ENCODE measurements at places on chromosomes 1 and 21.
A peak's percentile ranks its signal among the peaks of the same experiment; 100 is the strongest.

DNA sequence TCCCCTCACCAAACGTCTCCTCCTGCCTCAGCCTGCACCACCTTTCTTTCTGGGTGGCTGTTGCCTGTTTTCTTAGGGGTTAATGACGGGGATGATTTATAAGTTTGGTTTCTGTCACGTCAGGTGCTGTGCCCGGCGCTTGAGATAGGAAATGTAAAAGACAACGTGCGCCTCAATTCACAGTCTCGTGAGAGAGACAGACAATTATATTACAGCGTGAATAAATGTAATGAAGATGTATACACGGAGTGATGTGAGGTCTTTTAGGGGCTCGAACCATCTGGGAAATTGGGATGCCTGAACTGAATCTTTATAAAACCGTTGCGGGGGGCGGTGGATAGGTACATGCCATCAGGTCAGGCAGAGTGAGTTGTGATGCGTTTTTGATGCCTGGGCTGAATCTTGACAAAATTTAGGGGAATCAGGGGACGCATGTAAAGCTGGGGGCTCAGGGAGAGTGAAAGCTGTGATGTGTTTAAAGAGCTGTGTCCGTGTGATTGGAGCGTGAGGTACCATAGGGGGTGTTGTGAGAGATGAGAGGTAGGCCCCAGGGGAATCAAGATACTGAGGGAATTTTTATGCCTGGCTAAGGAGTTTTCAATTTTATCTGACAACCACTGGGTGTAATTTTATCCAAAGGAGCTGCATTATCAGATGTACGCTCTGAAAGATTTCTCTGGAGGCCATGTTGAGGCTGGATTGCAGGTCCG, 831 bp downstream of the TIPRL start:
- DNase-seq = no peak

DNA sequence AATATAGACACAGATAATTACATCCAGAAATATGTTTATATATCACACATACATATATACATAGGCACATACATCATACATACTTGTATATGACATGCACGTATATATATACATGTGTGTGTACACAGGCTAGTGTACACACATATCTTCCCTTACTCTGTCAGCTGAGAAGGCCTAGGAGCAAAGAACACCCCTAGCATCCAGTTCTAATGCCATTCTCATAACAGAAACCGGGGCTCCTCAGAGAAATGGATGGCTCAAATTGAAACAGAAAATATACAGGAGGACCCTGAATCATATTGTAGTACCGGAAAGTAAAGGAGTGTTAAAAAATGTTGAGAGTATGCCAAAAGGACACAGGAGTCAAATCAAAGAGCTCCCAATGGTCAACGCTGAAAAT, 19.7 kb upstream of the HYI start:
- DNase-seq = no peak

- DNase-seq = no peak
Measured at GRCh38 chr21:36428761-36429432, 43.7 kb downstream of the CHAF1B start.

GRCh38 chr1:107158496-107158895, 17.7 kb downstream of the NTNG1 start:
- no peak for DNase-seq

GRCh38 chr1:186443638-186444037, 17.3 kb downstream of the PDC start:
- no peak for DNase-seq

- no peak for DNase-seq
Measured at GRCh38 chr1:22835636-22836319, 125.1 kb downstream of the EPHB2 start.

DNA sequence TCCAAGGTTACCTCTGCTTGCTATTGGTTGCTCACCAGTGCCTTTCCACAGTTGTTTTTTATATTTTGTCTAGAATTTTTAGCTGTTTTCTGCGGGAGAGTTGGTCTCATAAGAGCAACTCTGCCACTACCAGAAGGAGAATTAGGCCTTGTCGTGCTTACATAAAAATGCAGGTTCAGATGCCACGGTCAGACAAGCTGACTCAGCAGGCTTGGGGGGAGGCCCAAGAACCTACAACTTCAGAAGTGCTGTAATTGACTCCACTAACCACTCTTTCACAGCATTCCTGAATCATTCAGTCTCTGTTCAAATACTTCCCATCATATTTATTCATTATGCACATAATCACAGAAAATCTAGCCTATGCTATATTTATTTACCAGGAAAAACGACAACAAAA, 23.1 kb upstream of the YRDC start:
- no peak for DNase-seq

DNA sequence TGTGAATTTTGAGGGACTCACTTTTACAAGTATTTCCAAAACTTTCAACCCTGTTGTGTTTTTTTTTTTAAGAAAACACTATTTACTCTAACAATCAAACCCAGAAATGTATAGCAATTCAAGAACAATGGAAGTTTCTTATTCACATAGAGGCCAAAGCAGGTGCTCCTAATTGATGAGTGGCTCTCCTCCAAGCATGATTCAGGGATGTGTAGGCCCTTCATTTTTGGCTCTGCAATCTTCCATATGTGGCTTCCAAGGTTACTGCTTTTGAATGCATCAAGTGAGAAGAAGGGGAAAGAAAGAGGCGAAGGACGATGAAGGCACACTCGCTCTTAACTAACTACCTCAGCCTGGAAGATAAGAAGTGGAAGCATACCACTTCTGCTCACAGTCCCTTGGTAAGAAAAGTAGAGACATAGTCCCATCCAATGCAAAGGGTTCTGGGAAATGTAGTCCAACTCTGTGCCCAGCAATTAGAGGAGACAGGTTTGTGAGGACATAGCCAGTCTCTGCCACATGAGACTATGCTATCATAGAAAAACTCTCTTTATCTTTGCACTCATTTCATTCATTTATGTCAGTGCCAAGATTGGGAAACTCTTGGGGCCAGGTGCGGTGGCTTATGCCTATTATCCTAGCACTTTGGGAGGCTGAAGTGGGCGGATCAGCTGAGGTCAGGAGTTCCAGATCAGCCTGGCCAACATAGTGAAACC, 46.0 kb downstream of the OPTC start:
- DNase-seq = no peak

- no peak for DNase-seq
Measured at GRCh38 chr1:99544328-99544727, 101.6 kb upstream of the PALMD start.

- DNase-seq = no peak
Measured at GRCh38 chr1:211928290-211928801, 97.8 kb upstream of the LPGAT1 start.

DNA sequence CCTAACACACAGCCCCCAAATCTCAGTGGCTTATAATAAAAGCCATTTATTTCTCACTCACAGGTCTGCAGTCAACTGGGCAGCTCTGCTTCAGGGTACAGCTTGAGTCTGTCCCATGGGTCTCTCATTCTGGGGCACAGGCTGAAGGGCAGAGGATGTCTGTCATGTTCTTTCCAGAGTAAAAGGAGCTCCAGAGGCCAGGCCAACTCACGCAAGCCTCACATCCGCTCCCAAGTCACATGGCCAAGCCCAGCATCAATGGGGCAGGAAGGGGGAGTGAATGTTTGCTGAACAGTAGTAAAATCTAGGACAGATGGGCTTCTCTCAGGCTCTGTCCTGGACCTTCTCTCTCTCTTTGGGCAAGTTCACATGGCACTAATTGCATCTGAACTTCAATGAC, 7.1 kb upstream of the SSBP3 start:
- no peak for DNase-seq

DNA sequence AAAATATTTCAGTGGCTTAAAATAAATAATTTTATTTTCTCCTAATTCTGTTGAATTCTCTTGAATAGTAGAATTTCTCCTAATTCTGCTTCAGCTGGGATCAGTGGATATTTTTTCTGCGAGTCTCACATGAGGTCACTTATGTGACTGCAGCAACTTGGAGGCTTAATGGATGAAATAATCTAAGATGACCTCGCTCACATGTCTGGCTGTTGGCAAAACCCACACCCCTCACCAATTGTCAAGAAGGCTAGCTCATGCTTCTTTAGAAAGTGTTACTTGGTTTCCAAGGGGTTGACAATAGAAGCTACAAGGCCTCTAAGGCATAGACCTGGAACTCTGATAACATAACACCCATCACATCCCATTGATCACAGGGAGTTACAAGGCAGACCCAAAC, 156.9 kb upstream of the DPYD start:
- DNase-seq = no peak

GRCh38 chr1:91507328-91507727, 6.7 kb downstream of the CDC7 start:
- no peak for DNase-seq

DNA sequence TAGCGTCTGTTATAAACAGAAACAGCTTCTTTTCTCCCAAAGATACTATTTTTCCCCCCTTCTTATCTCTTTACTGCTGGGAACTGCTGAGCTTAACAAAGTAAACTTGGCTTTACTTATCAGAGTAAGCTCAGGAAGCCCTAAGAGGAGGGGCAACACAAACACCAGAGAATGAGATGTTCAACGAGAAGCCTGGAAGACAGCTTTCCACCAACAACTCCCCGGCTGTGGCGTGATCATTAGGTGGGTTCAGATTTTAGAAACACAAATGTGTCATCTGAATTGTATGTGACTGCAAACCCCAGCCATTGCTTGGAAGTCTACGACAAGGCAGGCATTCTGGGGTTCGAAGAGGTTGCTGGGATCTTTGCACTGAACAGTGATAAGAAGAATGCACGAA, 181.2 kb upstream of the ESRRG start:
- no peak for DNase-seq

DNA sequence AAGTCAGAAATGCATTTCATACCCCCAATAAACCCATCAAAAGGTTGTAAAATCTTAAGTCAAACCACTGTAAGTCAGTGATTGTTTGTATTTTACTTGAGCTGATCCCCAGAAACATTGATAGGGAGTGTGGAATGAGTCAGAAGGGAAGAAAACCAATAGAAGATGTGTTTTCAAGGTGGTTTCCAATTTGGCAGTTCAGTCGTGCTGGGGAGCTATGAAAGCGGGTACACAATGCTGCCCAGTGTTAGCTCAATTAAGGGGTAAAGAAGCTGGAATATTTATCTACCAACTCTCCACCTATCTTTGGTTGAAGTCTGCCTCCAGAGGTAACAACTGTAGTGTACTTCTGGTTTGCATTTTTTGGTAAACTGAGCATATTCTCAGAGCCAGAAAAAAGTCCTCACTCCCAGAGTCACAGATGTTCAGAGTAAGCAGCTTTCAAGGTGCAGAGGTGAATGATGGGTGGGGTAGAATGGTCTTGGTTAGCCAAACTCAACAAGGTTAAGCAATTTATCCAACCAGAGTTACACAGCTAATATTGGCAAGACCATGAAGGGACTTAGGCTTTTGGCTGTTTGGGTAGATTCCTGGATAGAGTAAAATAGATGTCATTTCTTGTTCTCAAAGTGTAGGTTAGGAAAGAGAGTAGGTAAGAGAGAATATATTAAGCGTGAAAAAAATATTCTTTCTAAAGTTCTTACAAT, 202.9 kb upstream of the ADGRL2 start:
- no peak for DNase-seq

DNA sequence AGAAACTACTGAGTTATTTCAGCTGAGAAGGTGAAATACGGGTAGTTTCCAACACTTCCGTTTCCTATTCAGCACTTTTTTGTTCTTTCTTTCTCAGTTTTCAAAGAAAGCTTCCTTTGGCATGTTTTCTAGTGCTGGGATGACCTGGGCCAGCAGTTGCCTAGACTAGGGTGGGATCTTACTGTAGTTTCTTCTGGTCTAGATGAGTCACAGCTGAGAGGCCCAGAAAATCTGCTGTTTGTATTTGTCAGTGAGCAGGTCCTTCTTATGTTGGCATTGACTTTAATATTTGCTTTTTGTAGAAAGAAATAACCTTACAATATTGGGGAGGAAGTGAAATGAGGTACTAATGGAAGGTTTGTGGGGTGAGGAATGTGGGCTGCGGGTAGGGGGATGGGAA, 22.2 kb downstream of the C1orf21 start:
- no peak for DNase-seq

GRCh38 chr21:33317145-33317544, 7.6 kb upstream of the IFNAR1 start:
- no peak for DNase-seq

DNA sequence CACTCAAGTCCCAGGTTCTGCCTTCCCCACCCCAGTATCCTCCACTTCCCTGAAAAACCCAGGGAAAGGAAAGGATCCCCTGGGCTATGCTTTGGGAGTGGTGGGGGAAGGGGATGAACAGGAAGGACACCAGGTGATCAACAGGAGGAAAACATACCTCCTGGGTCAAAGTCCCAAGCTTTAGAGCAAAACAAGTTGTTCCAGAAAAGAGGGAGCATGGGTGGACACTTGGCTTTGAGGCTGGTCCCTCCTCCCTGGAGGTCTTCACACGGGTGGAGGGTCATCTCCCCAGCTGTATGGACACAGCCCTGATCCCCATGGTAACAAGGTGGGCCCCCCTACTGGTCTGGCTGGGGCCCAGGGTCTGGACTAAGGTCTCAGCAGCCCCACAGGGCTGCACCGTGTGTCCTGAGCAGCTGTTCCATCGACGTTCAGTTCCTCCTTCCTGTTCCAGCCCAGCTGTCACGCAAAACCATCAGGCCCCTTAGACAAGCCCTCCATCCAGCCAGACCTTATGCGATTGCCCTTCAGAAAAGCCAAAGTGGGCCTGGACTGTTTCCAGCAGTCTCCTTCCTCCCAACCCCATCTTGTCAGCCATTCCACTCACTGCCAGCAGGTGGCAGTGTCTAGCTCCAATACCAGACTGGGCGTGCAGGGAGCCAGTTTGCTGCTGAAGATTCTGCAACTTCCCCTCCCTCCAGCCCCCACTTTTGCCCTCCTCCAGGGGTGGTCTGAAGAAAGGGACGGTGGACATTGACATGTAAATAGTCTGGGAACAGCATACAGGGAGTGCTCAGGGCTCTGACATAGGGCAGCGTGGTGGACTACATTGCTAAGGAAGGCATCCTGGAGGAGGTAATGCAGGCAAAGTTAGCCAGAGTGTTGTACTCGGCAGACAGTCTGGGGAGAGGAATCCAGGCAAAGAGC, 2.9 kb upstream of the PDZK1IP1 start:
- DNase-seq = peak; percentile 24

GRCh38 chr1:159831412-159832141, 4.9 kb downstream of the SLAMF8 start:
- DNase-seq = no peak

GRCh38 chr1:1943834-1944570, 24.9 kb upstream of the TMEM52 start:
- DNase-seq = peak; percentile 43
